Esophagus squamous epithelium (tissue), 5 donors: ENCODE measurements at places on chromosomes 16 and 17.
A peak's percentile ranks its signal among the peaks of the same experiment; 100 is the strongest.

GRCh38 chr16:17013038-17013437, 457.7 kb downstream of the XYLT1 start:
- DNase-seq: no peak
- no peaks in the 10 kb centered on the region for H3K36me3 ChIP-seq
- no peak overlapping the region for H3K27ac ChIP-seq
- H3K4me3 ChIP-seq: peak overlapping the region; percentile 47
- H3K27me3 ChIP-seq: peaks cover 6% of the 10 kb centered on the region
- H3K4me1 ChIP-seq: peaks cover 4% of the 10 kb centered on the region

DNA sequence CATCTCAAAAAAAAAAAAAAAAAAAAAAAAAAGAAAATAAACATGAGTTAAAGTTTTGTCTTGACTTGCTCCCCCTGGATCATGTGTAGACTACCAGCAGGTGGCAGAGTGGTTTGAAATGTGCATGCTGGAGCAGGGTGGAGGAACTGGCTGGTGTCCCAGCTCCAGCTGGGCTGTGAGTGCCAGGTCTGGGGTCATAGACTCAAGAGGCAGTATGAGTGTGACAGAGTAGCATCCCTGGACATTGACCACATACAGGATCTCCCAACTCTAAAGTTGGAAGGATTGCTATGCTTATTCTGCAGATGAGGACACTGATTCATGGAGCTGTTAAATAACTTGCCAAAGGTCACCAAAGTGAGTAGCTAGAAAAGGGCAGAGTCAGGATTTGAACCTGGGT, 198.0 kb upstream of the MPHOSPH6 start:
- no peak overlapping the region for H3K27ac ChIP-seq
- H3K4me3 ChIP-seq: no peak overlapping the region
- no peak for DNase-seq
- H3K27me3 ChIP-seq: no peaks in the 10 kb centered on the region
- no peaks in the 10 kb centered on the region for H3K36me3 ChIP-seq

GRCh38 chr16:27430923-27431484, 29.0 kb downstream of the IL21R start:
- H3K27ac ChIP-seq: no peak overlapping the region
- no peaks in the 10 kb centered on the region for H3K27me3 ChIP-seq
- peaks cover 3% of the 10 kb centered on the region for H3K4me1 ChIP-seq
- no peak for DNase-seq
- H3K36me3 ChIP-seq: no peaks in the 10 kb centered on the region

- peaks cover 23% of the 10 kb centered on the region for H3K4me1 ChIP-seq
- H3K36me3 ChIP-seq: no peaks in the 10 kb centered on the region
- H3K27me3 ChIP-seq: no peaks in the 10 kb centered on the region
- no peak overlapping the region for H3K27ac ChIP-seq
- DNase-seq: no peak
- no peak overlapping the region for H3K4me3 ChIP-seq
These were observed 21.7 kb downstream of the LRRC75A start for GRCh38 chr17:16470265-16470664.

DNA sequence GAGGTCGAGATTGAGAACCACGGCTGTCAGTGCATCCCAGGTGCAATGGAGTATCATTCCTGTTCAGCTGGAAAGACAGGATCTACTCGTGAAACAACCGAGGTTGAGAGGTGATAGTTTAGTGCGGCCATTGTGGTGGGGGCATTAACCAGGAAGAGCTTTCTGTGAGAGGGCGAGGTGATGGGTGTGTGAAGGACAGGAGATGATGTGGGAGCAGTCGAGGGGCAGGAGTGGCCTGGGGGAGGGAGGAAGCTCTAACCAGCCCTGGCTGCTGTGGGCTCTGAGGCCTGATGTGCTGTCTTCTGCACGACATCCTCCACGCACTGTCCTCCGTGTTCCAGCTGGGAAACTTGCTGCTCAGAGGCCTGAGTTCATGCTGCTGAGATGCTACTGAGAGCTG, 22.0 kb downstream of the GOSR2 start:
- H3K27me3 ChIP-seq: no peaks in the 10 kb centered on the region
- H3K4me1 ChIP-seq: peaks cover 16% of the 10 kb centered on the region
- no peak overlapping the region for H3K27ac ChIP-seq
- no peak for DNase-seq

GRCh38 chr16:47927330-47927729, 228.5 kb downstream of the ABCC12 start:
- H3K27me3 ChIP-seq: no peaks in the 10 kb centered on the region
- no peak overlapping the region for H3K4me3 ChIP-seq
- H3K36me3 ChIP-seq: no peaks in the 10 kb centered on the region
- no peak for DNase-seq

DNA sequence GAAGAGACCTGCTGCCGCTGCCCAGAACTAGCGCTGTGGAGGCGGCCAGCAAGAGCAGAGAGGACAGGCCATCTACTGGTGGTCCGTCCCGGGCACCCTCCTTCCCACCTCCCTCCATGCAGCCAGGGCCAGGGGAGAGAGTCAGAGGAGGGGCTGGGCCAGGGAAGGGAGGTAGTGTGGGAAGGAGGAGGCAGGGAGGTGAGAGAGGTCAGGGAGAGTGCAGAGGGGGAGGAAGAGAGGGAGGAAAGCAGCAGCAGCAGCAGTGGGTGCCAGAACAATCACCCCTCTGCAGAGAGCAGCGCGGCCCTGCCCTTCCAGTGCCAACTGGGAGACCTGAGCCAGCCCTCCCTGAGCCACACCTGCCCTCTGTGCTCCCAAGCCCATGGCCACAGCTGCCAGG, 6.6 kb downstream of the C16orf95 start:
- no peaks in the 10 kb centered on the region for H3K36me3 ChIP-seq
- no peaks in the 10 kb centered on the region for H3K27me3 ChIP-seq
- H3K4me1 ChIP-seq: no peaks in the 10 kb centered on the region
- no peak overlapping the region for H3K4me3 ChIP-seq
- no peak overlapping the region for H3K27ac ChIP-seq
- DNase-seq: no peak

DNA sequence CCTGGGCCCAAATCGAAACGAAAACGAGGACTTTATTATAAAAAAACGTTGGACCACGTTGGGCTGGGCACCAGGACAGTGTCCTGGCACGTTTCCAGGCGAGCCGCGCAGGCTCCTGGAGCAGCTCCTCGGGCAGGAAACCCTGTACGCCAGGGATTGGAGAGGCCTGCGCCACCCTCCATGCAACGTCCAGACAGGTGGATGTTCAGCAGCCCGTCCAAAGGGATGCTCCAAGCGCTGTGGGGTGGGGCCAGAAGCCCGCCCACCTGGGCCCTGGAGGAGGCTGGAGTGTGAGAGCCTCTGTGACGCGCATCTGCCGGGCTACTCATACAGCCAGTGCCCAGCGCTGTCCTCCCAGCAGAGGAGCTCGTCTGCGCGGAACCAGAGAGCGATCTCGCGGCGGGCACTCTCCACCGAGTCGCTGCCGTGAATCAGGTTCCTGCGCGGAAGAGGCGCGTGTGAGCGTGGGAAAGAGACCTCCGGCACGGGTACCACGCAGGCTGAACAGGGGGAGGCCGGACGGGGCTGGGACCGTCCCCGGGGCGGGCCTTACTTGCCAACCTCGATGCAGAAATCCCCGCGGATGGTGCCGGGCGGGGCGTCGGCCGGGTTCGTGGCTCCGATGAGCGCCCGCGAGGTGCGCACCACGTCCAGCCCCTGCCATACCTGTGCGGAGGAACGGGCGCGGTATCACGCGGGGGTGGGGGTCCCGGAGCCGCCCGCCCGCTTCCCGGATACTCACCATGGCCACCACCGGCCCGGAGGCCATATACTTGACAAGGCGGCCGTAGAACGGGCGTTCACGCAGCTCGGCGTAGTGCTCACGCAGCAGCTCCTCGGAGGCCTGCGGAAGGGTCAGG, 785 bp downstream of the NME3 start:
- peak overlapping the region; percentile 98 for H3K27ac ChIP-seq
- no peaks in the 10 kb centered on the region for H3K27me3 ChIP-seq
- H3K36me3 ChIP-seq: peaks cover 26% of the 10 kb centered on the region

DNA sequence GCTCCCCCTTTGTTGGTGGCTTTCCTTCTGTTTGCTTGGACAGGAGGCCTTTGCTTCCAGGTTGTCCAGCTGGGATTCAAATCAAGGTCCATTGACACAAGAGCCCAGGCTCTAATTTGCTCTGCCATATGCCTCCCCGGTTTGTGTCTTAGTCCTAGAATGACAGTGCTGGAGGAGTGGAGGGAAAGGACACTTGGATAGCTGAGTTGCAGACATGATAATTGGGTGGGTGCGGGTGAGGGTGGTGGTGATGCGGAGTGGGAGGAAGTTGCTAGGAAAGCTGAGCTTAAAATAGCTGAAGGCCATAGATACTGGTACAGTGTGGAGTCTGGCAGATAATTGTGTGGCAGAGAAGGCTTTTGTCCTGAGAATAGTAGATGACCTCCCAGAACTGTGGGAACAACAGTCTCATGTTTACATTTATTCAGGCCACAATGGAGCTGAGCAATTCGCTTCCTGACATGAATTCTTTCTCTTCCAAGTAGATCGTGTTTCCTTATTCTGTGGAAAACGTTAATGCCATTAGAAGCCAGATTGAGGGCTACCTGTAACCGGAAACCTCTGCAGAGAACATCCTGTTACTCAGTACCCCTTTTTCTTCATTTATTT, 23.8 kb downstream of the SEC14L1 start:
- peaks cover 66% of the 10 kb centered on the region for H3K4me1 ChIP-seq
- H3K27ac ChIP-seq: no peak overlapping the region
- no peaks in the 10 kb centered on the region for H3K27me3 ChIP-seq
- no peak overlapping the region for H3K4me3 ChIP-seq
- no peak for DNase-seq

DNA sequence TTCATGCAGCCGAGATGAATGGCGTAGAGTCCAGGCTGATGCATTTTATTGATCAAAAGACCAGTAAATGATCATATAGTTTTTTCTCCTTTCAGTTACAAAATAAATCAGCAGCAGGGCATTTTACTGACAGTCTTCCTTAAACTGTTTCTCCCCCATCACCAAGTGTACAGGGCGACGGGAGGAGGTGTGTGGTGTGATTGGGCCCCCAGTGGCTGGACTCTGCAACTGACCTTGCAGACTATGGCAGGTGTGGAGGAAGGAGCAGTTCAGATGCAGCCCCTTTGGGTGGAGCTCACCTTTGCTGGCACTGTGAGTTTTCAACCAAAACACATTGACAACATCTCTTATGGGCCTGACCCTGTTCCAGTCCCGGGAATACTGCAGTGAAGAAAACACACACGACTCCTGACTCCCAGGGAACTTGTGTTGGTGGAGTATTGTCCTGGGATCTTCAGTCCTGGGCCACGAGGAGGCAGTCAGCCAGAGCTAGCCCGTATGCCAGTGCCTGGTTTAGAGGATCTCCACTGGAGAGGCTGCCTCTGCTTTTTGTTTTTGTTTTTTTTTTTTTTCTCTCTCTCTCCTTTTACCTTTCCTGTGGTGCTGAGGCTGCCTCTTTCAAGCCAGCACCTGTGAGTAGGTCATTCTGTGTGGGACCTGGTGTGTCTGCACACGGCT, 29.8 kb downstream of the KIAA0513 start:
- DNase-seq: no peak
- no peak overlapping the region for H3K27ac ChIP-seq
- peaks cover 32% of the 10 kb centered on the region for H3K4me1 ChIP-seq
- H3K4me3 ChIP-seq: no peak overlapping the region

DNA sequence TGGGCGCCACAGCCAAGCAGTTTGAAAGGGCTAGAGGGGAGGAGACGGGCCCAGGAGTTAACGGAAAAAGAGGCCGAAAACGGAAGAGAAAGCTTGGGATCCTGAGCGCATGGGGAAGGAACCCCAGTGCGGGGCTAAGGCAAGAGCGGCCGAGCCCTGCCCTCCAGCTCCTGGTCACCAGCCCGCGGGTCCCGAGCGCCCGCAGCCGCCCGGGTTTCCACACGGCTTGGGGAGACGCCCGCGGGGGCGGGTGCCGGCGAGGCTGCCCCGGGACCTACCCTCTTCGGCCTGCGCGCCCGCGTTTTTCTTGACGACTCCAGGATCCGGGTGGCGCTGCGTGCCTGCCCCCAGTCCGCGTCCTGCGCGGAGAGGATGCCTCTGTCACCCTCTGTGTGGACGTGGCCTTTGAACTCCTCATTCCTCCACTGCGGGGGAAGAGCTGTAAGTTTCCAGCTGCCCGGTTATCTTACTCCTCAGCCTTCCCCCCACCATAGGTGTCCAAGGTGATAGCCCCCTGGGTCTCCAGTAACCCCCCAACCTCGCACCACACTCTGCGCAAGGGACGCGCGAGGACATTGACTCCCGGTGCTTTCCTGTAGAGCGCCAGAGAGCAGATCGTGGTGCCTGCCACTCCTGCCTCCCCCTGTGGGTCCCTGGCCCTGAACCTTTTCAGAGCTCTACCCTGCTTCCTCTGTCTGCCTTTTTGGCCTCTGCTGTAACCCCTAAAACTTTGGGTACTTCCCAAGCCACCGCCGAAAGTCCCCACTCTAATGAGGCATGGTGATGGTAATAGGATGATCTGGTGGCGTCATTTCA, 1.7 kb upstream of the CDH11 start:
- H3K27ac ChIP-seq: peak overlapping the region; percentile 70
- H3K27me3 ChIP-seq: no peaks in the 10 kb centered on the region
- H3K4me3 ChIP-seq: peak overlapping the region; percentile 72
- no peak for DNase-seq

DNA sequence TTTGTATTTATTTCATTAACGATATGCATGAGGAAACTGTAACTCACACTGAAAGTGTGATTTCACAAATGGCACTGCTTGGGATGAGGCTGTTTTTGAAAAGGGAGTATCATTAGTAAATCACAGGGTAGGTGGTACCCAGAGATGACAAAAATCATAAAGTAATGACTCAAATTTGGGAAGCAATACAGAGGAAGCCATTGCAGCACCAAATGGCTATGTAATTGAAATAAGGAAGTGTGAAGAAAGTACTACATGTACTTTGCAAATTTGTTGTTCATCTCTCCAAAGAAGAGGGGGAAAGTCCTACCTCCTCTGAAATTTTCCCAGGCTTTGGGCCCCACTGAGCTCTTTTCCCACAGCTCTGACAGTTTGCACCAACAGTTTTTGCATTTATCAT, 12.3 kb upstream of the ABCC12 start:
- no peak overlapping the region for H3K4me3 ChIP-seq
- peaks cover 12% of the 10 kb centered on the region for H3K4me1 ChIP-seq
- DNase-seq: no peak
- H3K27ac ChIP-seq: no peak overlapping the region
- H3K27me3 ChIP-seq: no peaks in the 10 kb centered on the region

DNA sequence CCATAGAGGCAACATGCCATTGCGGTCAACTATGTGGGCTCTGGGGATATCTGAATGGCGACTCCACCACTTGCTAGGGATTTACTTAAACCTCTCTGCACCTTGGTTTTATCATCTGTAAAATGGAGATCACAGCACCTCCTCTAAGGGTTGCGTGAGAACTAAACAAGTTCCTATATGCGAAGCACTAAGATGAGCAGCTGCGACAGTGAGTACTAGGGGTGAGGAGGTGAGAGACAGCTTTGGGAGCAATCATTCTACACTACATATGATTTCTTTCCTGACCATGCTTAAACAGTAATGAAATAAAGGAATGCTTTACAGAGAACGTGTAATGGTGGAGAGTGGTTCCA, 61.4 kb downstream of the CREBBP start:
- no peak overlapping the region for H3K27ac ChIP-seq
- no peaks in the 10 kb centered on the region for H3K27me3 ChIP-seq
- H3K4me1 ChIP-seq: peaks cover 50% of the 10 kb centered on the region
- no peak overlapping the region for H3K4me3 ChIP-seq
- DNase-seq: no peak

- H3K36me3 ChIP-seq: no peaks in the 10 kb centered on the region
- no peaks in the 10 kb centered on the region for H3K4me1 ChIP-seq
- H3K27ac ChIP-seq: no peak overlapping the region
- H3K4me3 ChIP-seq: no peak overlapping the region
These were observed 53.3 kb upstream of the KSR1 start for GRCh38 chr17:27402943-27403342.

- no peaks in the 10 kb centered on the region for H3K36me3 ChIP-seq
- H3K4me1 ChIP-seq: no peaks in the 10 kb centered on the region
- DNase-seq: no peak
- H3K4me3 ChIP-seq: no peak overlapping the region
These were observed 43.8 kb downstream of the C16orf82 start for GRCh38 chr16:27110524-27110896.
